ENCODE measurements at places on chromosomes 1 and 21.

DNA sequence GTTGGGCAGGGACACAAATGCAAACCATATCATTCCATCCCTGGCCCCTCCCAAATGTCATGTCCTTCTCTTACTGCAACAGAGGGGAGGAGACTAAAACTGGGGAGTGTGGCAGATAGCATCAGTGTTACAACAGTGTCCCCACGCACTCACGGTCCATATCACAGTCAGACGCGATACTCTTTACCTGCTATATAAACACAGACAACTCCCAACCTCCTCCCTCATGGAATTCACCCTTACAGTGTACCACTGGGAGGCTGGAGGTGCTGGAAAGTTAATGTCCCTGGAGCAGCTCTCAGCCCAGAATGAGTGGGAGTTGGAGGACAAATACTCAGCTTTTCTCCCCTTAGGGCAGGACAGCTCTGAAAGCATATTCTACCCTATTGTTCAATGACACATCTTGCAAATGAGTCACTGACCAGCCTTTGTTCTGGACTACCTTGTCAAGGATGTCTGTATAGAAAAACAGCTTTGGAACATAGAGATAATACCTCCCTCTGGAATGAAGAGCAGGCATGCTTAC, 445.9 kb downstream of the SETD4 start:
- DNase-seq, result no peak

DNA sequence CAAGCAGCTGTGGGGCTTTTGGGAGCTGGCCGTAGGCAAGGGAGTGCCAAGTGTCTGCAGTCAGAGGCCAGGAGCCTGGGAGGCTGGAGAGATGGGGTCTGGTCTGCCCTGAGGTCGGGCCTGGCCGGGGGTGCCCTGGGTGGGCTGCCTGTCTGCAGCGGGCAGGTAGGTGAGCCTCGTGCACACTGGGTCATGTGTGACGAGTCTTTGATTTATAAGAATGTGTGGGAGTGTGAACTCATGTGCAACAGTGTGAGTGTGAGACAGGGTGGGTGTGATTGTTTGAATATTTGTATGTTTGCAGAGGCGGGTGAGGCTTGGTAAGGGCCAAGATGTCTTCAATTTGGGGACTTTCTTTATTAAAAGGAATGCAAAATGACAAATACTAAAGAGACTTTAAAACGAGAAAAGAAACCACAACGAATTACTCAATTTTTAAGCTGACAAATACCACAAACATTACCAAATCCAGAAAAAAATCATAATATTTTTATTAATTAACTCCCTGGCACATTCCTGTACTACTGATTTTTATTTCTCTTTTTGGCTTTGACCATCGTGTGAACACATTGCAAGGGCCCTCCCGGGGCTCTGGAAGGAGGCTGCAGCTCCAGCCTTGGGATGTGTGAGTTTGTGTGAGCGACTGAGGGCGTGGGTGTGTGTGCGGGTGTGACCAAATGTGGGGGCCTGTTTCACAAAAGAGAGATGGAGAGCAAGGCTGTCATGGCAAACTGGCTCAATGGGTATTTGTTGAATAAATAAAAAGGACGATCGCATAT, 110.3 kb upstream of the WNT4 start:
- DNase-seq, result no peak

DNA sequence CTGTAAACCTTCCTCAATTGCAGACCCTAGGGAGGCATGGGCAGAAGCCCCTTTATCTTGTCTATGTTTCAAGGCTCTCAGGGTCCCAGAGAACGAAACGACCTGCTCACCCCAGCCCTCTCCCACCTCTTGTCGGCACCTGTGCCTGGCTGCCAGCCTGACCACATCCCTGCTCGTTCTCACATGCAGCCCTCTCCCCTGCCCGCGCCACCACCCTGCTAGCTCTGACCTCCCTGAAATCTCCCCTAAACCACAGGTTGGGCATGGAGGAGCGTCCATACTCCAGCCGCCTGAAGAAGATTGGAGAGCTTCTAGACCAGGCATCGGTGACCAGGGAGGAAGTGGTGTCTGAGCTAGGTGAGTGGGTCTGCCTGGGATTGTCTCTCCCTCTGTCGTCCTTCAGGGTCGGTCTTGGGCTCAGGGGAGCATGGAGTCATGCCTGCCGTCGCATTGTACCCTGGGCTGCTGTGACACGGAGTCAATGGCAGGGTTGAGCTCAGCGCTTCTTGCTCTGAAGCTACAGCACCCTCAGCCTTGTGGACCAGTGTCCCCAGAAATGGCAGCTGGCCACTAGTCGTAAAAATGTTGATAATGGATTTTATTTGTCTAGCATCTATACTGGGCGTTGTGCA, 3.6 kb downstream of the ADPRS start:
- no peak for DNase-seq

DNA sequence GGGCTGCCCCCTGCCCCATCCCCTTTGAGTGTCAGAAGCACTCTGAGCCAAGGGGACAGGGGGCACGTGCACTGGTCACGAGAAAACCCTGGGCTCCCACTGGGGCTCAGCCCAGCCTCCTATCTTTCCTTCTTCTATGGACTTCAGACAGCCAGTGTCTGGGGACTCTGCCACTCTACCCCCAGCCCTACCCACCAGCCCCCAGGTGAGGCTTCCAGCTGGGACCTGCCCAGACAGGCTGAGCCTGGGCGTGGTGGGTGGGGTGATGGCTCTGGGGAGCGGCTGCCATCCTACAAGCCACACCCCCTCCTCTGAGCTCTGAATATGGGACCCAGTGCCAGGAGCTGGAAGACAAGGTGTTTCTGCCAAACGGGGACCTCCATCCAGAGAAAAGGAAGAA, 8.0 kb upstream of the SFN start:
- DNase-seq, result no peak

- DNase-seq, result no peak
Measured at GRCh38 chr1:154614901-154615300, 6.9 kb upstream of the ADAR start.

DNA sequence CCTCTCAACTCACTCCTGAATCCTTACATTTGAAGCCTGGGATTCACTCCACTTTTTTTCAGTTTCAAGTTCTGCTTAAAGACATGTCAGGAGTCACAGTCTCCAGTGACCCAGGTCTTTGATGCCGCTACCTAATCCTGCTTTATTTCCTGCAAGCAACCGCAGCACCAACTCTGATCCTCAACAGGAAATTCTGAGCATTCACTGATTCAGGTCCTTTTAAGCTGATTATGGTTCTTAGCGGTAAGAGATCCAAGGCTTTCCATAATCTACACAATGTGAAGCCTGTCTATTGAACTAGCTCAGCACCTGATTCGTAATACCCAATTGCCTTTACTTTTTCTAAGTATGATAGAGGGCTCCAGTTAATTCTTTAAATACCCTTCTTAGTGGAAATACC, 43.7 kb upstream of the PIGC start:
- DNase-seq, result no peak

GRCh38 chr1:175120511-175120910, 52.9 kb downstream of the TNN start:
- DNase-seq, result no peak

- DNase-seq, result no peak
Measured at GRCh38 chr1:203028784-203029553, 2.7 kb downstream of the PPFIA4 start.

- no peak for DNase-seq
Measured at GRCh38 chr1:176111835-176112234, 95.3 kb downstream of the COP1 start.

GRCh38 chr1:14661222-14661621, 62.7 kb downstream of the KAZN start:
- DNase-seq, result no peak

- DNase-seq, result no peak
Measured at GRCh38 chr1:199282751-199283305, 644.0 kb downstream of the PTPRC start.

DNA sequence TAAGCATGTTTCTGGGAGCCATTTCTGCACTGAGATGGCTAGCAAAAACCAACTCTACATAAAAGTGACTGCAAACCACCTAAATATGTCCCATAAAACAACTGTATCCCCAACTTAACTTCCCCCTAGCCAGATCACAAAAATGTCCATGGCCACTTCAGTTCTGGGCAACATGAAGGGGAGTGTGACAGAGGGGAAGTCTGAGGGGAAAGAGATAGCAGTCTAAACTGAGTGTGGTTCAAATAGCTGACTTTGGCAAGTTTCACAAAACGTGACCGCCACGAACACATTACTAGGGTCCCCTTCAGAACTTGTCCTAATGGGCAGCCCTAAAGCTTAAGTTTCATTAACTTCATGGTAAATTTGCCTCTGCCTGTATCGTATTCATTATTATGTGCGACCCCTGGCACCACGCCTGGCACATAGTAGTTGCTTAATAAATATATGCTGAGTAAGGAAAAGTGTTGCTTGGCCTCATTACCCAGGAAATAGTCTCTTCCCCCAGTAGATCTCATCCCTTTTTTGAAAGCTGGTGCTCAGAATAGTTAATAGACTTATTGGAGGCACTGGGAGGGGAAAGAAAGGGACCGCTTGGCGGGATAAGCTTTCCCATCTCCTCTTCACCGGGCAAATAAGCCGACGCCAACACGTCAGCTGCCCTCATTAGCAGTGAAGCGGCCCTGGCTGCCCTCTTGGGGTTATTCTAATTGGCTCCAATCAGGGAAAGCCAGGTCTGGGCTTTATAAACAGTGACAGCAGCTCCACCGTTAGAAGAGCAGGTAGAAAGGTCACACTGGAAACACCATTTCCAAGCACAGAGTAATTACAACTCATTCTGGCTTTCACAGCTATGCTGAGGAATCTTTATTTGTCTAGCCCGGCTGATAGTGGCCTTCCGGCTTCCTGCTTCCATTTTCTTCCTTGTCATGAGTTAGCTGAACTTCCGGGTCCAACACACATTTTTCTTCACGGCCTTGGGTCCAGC, 122.1 kb downstream of the LRIG2 start:
- peak; percentile 39 for DNase-seq

DNA sequence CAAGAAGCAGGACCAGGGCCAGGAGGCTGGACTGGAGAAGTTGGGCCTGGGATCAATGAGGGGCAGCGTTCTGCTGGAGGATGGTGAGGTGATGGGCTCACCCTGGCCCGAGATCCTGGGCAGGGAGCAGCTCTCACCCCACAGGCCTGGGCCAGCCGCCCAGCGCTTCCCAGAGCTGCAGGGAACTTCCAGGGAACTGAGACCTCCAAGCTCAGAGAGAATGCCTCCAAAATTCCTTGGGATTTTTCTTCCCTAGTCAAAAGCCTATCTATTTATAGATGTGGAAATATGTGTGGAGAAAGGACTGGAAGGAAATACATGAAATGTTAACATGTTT, 121.2 kb downstream of the SPSB1 start:
- no peak for DNase-seq
